Keratinocyte (primary cell): ENCODE measurements at places on chromosomes 7 and 10. TPM values are rescaled to one million over a fixed set of nuclear protein-coding genes. Genes with fewer than 3 reads are reported as not detected.

Gene PRKG1
- polyA plus RNA-seq = 0.06 to 0.30 TPM (median 0.24 TPM) in 3 replicates

Gene OPN4
- polyA plus RNA-seq = not detected in 3 replicates

Gene INTS1
- 10.6 to 18.0 TPM (median 14.3 TPM) in 3 replicates for polyA plus RNA-seq

Gene BTAF1
- polyA plus RNA-seq = 15.0 to 43.6 TPM (median 42.9 TPM) in 3 replicates

Gene VSTM4
- polyA plus RNA-seq = not detected in 3 replicates

Gene CCDC7
- polyA plus RNA-seq = 0.43 to 1.1 TPM (median 0.58 TPM) in 3 replicates

Gene RAMP3
- not detected in 3 replicates for polyA plus RNA-seq

Gene CALML3
- polyA plus RNA-seq = 7.6 to 20.2 TPM (median 14.1 TPM) in 3 replicates

Gene FAM24B
- polyA plus RNA-seq = 2.7 to 4.5 TPM (median 3.8 TPM) in 3 replicates

Gene LRMDA
- 0.46 TPM in 1 of 3 replicates, not detected in the others for polyA plus RNA-seq

Gene WEE2
- not detected in 3 replicates for polyA plus RNA-seq

Gene PLXDC2
- polyA plus RNA-seq = 12.0 to 18.6 TPM (median 12.9 TPM) in 3 replicates

Gene GDF2
- polyA plus RNA-seq = not detected in 3 replicates

Gene ANKRD30A
- polyA plus RNA-seq = not detected in 3 replicates

Gene POLR2J
- 65.0 to 71.8 TPM (median 65.9 TPM) in 3 replicates for polyA plus RNA-seq

Gene SEMA4G
- 0.98 to 1.9 TPM (median 1.2 TPM) in 3 replicates for polyA plus RNA-seq

Gene HECW1
- polyA plus RNA-seq = 0.01 to 0.04 TPM in 2 of 3 replicates, not detected in the other

Gene SLC39A12
- polyA plus RNA-seq = 0.03 to 0.13 TPM (median 0.07 TPM) in 3 replicates
